Neural cell (in vitro differentiated cells): ENCODE measurements at places on chromosomes 2 and 18. TPM values are rescaled to one million over a fixed set of nuclear protein-coding genes. Genes with fewer than 3 reads are reported as not detected.

GPR45 gene
- polyA plus RNA-seq: 4.1 and 6.8 TPM in 2 replicates

LRRTM1 gene
- polyA plus RNA-seq: 0.61 and 0.86 TPM in 2 replicates

DAPL1 gene
- 0.94 and 4.2 TPM in 2 replicates for polyA plus RNA-seq

TXNDC2 gene
- polyA plus RNA-seq: 0.41 TPM in 1 of 2 replicates, not detected in the other

STARD6 gene
- polyA plus RNA-seq: not detected in 2 replicates

DNAH6 gene
- 2.1 and 2.5 TPM in 2 replicates for polyA plus RNA-seq

SMYD1 gene
- polyA plus RNA-seq: not detected in 2 replicates

PAIP2B gene
- 13.3 and 14.4 TPM in 2 replicates for polyA plus RNA-seq

SPR gene
- polyA plus RNA-seq: 0.98 and 1.8 TPM in 2 replicates

ZNF385B gene
- 0.30 and 0.31 TPM in 2 replicates for polyA plus RNA-seq

FAM161A gene
- polyA plus RNA-seq: 12.0 and 17.5 TPM in 2 replicates

EPC2 gene
- polyA plus RNA-seq: 43.9 and 44.8 TPM in 2 replicates

SLC9A4 gene
- 0.06 and 0.15 TPM in 2 replicates for polyA plus RNA-seq

EFHD1 gene
- polyA plus RNA-seq: not detected in 2 replicates

TCF23 gene
- polyA plus RNA-seq: not detected in 2 replicates

SCN9A gene
- polyA plus RNA-seq: 8.3 and 10.4 TPM in 2 replicates

ZNF892 gene
- 8.0 and 9.3 TPM in 2 replicates for polyA plus RNA-seq

ALK gene
- polyA plus RNA-seq: 7.1 and 10.1 TPM in 2 replicates

CROCC2 gene
- polyA plus RNA-seq: 0.09 TPM in 1 of 2 replicates, not detected in the other

SP5 gene
- polyA plus RNA-seq: 0.15 TPM in 1 of 2 replicates, not detected in the other

PER2 gene
- 2.6 and 3.2 TPM in 2 replicates for polyA plus RNA-seq

ALKAL2 gene
- polyA plus RNA-seq: not detected in 2 replicates

NT5C1B gene
- polyA plus RNA-seq: not detected in 2 replicates

KYNU gene
- 0.18 and 0.25 TPM in 2 replicates for polyA plus RNA-seq

COA5 gene
- polyA plus RNA-seq: 160 and 165 TPM in 2 replicates

FAP gene
- 0.16 TPM in 1 of 2 replicates, not detected in the other for polyA plus RNA-seq

LIMS4 gene
- polyA plus RNA-seq: 0.46 TPM in 1 of 2 replicates, not detected in the other

CYP26B1 gene
- 0.56 and 0.83 TPM in 2 replicates for polyA plus RNA-seq

CMPK2 gene
- polyA plus RNA-seq: 6.5 and 6.7 TPM in 2 replicates

INHBB gene
- polyA plus RNA-seq: 0.10 TPM in 1 of 2 replicates, not detected in the other
